Lung microvascular endothelial cell (primary cell): ENCODE measurements at places on chromosomes 4 and X. TPM values are rescaled to one million over a fixed set of nuclear protein-coding genes. Genes with fewer than 3 reads are reported as not detected.

GRCh38 chrX:137574102-137574783 lies 8.3 kb downstream of the ZIC3 start:
- no peak for DNase-seq

Gene TSPAN7
- total RNA-seq, result 3.5 and 38.1 TPM in 2 replicates

- DNase-seq, result no peak
These were observed 12.7 kb downstream of the MAD2L1 start for GRCh38 chr4:120053911-120054310.

Gene MAGEC3
- total RNA-seq, result not detected in 2 replicates

GRCh38 chr4:168859888-168860694 lies 150.0 kb downstream of the CBR4 start:
- DNase-seq, result no peak

GRCh38 chr4:1209821-1210220 lies 37.4 kb upstream of the SPON2 start:
- DNase-seq, result peak; percentile 68

DNA sequence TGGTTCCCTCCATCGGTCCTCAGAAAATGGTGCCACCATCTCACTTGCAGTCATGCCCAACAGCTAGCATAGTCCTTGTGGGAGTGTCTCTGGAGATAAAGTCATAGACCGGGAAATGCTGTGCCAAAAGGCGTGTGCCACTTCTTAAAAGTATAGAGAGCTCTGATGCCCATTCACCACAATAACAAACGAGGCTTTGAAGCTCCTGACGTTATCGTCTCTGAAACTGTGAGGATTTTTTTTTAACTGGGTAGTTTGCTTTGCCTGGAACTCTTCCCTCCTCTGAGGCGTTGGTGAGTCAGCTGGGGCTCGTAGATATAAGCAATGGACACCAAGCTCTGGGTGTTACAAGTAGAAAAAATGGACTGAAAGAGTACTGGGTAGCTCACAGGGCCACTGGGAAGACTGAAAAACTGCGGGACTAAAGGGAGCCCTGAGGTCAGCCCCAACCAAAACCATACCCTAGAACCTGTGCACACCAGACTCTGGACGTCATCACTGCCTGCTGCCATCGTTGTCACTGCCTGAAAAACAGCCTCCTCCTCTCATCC lies 89.4 kb upstream of the TRIM2 start:
- DNase-seq, result peak; percentile 23

- DNase-seq, result peak; percentile 44
These were observed 36.4 kb upstream of the HPRT1 start for GRCh38 chrX:134423606-134424005.

GRCh38 chr4:112060212-112060611 lies 85.0 kb upstream of the FAM241A start:
- peak; percentile 43 for DNase-seq

DNA sequence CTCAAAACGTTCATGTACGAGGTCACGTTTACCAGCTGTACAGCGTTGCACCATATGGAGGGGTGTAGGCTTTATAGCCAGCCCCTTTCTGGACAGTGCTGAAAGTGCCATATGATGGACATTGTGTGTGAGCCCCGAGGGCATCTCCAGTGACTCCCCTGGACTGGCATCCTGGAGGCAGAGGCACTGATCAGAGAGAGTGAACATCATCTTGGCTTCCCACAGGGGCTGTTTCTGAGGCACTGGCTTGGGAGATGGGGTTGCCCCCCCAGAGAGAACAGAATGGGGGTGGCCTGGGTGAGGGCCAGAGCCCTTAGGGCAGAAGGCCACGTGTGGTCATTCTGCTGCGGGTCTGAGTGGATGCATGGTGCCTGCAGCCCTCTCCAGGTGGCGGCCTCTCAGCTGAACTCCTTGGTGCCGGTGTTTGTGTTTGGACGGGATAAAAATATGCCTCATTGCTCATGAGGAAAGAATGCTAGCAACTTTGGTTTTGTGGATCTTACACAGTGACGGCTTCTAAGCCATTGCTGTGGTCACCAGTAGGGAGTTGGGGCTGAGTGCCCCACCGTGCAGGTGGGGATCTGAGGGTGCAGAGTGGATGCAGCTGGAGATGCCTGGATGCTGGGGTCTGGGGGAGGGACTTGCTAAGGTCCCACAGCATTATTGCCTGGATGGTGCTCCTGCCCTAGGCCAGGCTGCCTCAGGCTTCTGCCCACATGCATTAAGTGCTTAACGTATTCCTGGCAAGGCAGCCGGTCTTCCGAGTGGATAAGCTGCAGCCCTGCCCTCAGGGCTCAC lies 3.4 kb downstream of the WFS1 start:
- DNase-seq, result peak; percentile 75

GRCh38 chrX:39898147-39898546 lies 199.6 kb downstream of the BCOR start:
- DNase-seq, result no peak

- DNase-seq, result no peak
These were observed 256.2 kb downstream of the BCOR start for GRCh38 chrX:39841604-39842003.

DNA sequence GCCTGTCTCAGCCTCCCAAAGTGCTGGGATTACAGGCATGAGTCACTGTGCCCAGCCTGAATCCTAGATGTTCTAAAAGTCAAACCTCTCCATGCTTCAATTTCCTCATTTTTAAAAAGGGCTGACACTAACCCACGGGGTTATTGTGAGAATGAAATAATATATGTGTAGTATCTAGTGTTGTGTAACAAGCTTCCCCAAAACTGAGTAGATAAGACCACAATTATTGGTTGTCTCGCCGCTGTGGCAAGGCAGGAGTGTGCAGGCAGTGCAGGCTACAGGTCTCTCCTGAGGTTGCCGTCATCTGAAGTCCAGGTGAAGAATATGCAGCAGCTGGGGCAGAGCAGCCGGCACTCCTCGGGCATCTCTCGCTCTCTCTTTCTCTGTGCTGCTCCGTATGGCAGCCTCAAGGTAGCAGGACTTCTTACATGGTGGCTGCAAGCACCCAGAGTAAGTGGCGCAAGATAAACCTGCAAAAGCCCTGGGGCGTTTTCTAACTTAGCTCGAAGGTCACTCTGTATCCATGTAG lies 30.9 kb downstream of the RAB33B start:
- DNase-seq, result no peak

Gene SPACA5B
- not detected in 2 replicates for total RNA-seq

DNA sequence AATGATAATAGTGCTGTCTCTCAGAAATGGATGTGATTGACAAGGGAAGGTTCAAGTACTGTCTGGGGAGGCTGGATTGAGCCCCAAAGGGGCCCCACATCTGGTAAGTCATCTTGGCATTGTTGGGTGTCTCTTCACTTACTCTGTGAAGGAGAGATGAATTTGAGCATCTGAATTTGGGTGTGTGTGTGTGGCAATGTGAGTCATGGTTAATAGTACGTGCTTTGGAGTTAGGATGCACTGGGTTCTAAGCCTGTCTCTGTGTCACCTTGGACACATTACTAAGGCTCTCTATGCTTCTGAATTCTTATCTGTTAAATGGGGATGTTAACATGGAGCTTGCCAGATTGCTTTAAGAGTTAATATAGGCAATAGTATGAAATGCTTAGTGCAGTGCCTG lies 80.4 kb downstream of the FRAS1 start:
- no peak for DNase-seq

DNA sequence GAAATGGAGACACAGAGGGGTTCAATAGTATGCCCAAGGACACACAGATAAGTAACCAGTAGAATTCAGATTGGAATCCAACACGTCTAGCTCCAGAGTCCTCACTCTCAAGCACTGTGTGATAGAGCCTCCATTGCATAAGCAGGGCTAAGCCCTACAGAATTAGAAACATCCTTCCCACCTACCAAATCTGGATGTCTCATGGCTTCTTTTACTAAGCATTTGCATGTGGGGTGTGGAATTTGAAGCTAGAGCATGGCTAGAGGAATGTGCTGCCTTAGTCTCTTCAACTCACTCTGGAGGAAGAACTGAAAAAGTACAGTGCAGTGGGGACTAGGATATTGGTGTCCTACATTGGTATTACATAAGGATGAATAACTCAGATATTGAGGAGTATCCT lies 119.4 kb downstream of the MFAP3L start:
- DNase-seq, result no peak

GRCh38 chr4:128544272-128544671 lies 256.7 kb upstream of the PGRMC2 start:
- DNase-seq, result no peak

GRCh38 chrX:97619499-97619898 lies 735.8 kb downstream of the RPA4 start:
- no peak for DNase-seq

- DNase-seq, result no peak
These were observed 65.0 kb upstream of the FMR1 start for GRCh38 chrX:147846676-147847075.

GRCh38 chrX:70826715-70827114 lies 81.8 kb downstream of the TEX11 start:
- no peak for DNase-seq

DNA sequence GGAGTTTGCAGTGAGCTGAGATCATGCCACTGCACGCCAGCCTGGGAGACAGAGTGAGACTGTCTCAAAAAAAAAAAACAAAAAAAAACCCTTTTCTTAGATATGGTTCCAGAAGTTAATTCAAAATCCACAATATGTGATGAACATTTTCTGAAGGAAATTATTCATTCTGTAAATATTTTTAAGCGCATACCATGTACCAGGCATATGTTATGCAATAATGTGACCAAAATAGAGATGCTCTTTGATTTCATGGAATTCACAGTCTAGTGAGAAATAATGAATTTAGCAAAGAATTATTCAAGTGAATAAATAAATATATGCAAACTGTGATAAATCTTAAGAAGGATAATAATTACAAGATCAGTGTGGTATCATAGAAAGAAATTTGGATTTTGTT lies 174.7 kb downstream of the GC start:
- DNase-seq, result no peak

- no peak for DNase-seq
These were observed 8.4 kb downstream of the TMEM271 start for GRCh38 chr4:567457-568350.

GRCh38 chrX:130082244-130083106 lies 27.8 kb downstream of the ELF4 start:
- DNase-seq, result peak; percentile 45

- DNase-seq, result no peak
These were observed 212.6 kb upstream of the AGTR2 start for GRCh38 chrX:115957862-115958490.

GRCh38 chrX:139106069-139106468 lies 394.6 kb upstream of the FGF13 start:
- DNase-seq, result no peak
